Astrocyte of the hippocampus (primary cell): ENCODE measurements at places on chromosomes 1 and 21.
A peak's percentile ranks its signal among the peaks of the same experiment; 100 is the strongest.

GRCh38 chr1:66285618-66286270 is 248.2 kb upstream of the SGIP1 start:
- DNase-seq = no peak

DNA sequence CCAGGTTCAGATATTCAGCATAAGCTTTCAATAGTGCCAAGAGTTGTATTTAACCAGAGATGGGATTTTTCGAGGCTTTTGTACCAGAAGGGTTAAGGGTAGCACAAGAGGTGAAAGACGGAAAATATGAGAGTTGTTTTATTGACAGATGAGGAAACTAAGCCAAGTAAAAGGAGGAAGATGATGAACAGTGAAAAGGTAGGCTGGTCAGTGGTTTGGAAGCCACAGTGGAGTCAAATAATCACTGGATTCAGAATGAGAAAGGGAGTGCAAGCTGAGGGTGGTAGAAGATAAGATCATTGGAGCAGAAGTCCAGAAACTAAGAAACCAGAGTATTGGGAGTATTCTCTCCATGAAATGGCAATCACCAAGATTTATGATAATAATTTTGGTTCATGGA is 45.7 kb downstream of the ANGPTL1 start:
- no peak for DNase-seq

DNA sequence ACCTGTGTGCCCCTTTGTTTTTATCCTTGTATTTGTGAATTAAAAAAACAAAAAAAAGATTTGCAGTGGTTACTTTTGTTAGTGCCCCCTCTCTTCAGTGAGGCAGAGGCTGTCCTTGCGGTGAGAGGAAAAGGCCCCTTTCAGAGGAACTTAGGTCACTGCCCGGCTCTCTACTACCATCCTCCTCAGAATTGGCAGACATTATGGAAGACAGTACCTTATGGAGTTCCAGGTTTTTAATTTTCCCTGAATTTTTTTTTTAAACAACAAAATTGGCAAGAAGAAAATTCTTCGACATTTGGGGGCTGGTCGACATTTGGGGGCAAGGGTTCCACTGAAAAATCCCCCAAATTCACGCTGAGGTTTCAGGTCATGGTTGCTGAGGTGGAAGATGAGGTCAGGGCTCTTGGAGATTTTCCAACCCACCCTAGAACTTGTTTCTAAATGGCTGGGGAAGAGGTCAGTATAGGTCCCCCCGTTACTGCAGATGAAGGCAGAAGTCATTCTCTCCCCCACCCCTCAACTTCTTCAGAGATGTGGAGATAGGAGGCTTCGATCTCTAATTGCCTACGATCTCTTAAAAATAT is 5.3 kb downstream of the RXFP4 start:
- no peak for DNase-seq

- DNase-seq = no peak
Observed at GRCh38 chr1:157233131-157233530, 94.9 kb upstream of the ETV3 start.

DNA sequence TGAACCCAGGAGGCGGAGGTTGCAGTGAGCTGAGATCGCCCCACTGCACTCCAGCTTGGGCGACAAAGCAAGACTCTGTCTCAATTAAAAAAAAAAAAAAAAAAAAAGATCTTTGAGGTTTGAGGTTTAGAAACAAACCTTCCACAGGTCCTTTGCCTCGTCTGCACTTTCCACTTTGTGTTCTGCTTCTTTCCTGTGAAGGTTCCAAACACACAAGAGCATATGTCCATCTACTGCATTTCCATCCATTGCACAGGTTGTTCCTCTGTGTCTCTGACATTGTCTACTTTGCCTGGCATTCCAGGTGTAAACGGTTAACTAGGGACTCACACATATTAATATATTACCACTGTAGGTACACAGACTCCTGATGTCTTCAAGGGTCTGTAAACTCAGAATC is 40.1 kb downstream of the DSTYK start:
- no peak for DNase-seq

DNA sequence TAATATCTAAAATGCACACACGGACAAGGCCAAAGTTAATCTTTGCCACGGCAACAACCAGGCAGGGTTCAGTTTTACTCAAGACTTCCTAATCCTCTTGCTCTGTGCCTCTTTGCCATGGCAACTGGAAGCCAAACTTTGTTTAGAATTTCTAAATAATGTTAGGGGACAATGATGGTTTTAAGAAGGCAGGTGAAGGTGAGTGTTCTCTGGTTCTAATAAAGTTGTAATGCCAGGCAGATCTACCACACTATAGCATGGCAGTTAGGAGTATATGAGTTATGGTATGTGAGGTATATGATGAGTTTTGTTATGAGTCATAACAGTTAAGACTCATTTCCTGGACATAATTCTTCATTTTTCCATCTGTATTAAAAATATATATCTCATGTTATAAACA is 2.7 kb downstream of the PTPRC start:
- DNase-seq = no peak

GRCh38 chr1:83998498-83999315 is at the start of gene TTLL7:
TTLL7 (minus strand) TSS chr1:83999132; CDS start chr1:83952211, 46,921 bp downstream.
- DNase-seq = peak; percentile 91

- DNase-seq = no peak
Observed at GRCh38 chr1:117843791-117844190, 85.6 kb downstream of the GDAP2 start.

DNA sequence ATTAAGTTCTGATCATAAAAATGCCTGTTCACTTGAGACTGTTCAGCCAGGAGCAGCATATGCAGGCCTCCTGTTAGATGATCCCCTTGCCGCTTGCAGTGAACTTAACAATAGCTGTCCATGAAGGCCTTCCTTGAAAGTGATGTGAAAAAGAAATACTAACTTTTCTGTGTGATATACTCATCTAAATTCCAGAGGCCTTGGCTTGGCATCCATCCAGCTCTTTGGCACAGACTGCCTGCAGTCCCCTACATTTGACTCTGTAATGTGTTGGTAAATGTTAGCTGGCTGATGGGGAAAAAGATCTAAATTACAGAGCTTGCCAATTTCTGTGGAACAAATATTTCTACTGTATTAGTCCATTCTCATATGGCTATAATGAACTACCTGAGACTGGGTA is 73.7 kb downstream of the KCNK2 start:
- DNase-seq = peak; percentile 89

- peak; percentile 51 for DNase-seq
Observed at GRCh38 chr1:205262731-205263171, 35.0 kb downstream of the TMCC2 start.

- no peak for DNase-seq
Observed at GRCh38 chr1:66788231-66788939, 12.7 kb downstream of the INSL5 start.

DNA sequence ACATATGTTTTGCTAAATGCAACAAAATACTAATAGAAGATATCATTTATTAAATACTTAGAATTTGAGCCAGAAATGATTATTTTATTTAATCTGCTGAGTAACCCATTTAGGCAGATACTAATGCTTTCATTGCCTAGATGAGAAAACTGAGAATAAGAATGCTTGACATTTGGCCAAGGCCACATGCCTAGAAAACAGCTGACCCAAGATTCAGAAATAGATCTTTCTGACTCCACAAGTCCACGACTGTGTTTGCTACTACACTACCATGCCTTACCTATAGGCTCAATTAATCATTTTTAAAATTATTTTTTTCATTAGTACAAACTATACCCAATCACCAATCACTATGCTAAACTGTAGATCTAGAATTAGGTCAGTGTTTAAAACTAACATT is 129.7 kb downstream of the ATP1B1 start:
- DNase-seq = peak; percentile 16

GRCh38 chr1:45359882-45360513 is 19.8 kb upstream of the MUTYH start:
- DNase-seq = peak; percentile 72

DNA sequence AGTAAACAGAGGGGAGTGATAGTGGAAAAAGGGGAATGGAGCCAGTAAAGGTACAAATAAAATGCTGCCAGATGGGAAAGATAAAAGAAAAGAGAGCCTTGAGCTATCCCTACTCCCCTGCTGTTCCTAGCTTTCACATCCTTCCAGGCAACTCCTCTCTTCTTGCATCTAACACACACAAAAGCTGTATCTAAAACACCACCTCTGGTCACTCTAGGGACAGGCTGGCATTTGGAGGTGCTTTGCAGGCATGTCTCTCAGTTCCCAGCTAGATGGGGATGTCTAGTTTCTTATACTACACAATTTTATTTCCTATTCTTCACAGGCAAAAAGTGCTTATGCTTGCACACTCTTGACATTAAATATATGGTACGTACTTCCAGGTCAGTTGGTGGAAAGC is 185.1 kb upstream of the ST6GALNAC5 start:
- DNase-seq = no peak

GRCh38 chr1:40344597-40344996 is 27.5 kb upstream of the COL9A2 start:
- peak; percentile 28 for DNase-seq

DNA sequence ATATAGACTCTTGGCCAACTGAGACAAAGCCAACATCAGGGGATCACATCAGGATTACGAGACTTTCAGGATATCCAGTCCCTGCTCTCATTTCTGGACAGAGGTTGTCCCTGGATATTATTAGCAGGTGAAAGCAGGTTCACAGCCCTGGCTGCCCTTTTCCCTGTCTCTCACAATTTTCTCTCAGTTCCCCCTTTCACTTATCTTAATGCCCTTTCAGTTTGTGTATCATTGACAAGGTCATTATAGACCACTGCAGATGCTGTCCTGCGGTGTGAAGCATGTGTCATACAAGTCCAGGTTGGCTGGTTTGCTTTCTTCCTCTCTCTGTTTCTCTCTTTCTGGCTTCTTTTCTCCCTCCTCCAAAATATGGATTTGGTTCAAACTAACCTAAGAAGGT is 2.1 kb upstream of the KLHDC9 start:
- DNase-seq = no peak

DNA sequence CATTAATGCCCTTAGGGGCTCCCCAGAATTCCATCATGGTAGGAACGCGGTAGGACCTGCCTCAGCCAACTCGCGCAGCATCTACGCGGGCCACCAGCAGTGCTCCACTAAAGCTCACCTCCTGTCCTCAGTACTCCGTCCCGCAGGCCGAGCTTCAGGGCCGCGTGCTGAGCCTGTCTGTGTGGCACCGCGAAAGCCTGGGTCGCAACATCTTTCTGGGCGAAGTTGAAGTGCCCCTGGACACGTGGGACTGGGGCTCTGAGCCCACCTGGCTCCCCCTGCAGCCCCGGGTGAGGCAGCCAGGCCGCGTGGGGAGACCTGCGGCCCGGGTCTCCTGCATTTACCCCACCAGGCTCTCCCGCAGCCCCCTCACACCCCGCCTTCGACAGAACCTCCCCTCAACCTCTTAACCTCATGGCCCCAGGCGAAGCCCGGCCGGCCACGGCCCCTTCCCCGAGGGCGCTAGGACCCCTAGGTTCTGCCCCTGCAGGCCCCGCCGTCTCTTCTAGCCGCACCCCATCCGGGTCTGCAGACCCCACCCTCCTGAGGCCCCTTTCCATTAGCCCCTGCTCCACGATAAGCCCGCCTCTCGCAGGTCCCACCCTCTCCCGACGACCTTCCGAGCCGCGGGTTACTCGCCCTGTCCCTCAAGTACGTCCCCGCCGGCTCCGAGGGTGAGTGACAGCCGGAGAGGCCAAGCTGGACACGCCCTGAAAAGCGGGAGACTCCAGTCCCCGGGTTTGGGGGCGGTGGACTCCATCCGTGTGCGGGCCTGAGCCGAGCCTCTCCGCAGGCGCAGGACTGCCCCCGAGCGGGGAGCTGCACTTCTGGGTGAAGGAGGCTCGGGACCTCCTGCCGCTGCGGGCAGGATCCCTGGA is 9.1 kb downstream of the SYTL1 start:
- peak; percentile 67 for DNase-seq

- no peak for DNase-seq
Observed at GRCh38 chr1:38082769-38083263, 36.2 kb upstream of the POU3F1 start.

GRCh38 chr1:7778133-7778628 is 5.9 kb upstream of the PER3 start:
- DNase-seq = no peak

- DNase-seq = no peak
Observed at GRCh38 chr1:30683699-30684098, 39.7 kb downstream of the MATN1 start.

DNA sequence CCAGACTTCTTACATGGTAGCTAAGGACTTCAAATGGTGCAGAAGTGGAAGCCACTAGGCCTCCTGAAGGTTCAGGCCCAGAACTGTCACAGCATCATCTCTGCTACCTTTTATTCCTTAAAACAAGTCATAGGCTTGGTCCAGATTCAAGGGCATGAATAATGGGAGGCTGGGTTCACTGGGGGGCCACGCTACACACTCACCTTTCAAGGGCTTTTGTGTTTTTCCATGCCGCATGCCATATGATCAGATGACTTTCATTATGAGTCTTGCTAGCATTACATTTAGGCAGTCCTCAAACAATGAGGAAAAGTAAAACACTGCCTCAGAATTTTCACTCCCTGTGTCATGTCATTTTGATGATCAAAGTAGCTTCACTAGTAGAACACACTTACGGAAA is 83.4 kb downstream of the VPS26C start:
- DNase-seq = no peak

DNA sequence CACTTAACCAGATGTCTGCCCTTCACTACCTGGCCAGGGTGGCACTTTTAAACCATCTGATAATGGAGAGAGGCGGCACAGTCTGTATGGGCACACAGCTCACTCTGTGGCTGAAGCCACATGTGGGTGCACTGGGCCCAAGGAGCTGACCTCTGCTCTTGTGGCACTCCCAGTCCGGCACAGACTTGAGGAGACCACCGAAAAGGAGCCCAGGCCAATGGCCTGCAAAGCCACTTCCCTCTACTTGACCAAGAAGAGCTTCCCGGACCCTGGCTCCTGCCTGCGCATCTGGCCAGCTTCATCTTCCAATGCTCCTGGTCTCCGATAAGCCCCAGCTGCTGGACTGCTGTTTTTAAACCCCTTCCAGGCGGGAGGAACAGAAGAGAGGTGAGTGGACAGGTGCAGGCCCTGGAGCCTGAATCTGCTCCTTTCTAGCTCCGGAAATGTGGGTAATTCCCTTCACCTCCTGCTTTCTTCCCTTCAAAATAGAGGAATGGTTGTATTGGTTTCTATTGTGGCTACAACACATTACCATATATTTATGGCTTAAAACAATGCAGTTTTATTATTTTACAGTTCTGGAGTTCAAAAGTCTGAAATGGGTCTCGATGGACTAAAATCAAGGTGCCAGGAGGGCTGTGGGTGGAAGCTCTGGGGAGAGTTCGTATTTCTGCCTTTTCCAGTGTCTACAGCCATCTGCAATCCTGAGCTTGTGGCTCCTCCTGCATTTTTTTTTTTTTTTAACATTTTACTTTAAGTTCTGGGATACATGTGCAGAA is 11.6 kb downstream of the GNG4 start:
- no peak for DNase-seq

GRCh38 chr21:33024201-33025103 is 1.3 kb upstream of the OLIG2 start:
- no peak for DNase-seq

DNA sequence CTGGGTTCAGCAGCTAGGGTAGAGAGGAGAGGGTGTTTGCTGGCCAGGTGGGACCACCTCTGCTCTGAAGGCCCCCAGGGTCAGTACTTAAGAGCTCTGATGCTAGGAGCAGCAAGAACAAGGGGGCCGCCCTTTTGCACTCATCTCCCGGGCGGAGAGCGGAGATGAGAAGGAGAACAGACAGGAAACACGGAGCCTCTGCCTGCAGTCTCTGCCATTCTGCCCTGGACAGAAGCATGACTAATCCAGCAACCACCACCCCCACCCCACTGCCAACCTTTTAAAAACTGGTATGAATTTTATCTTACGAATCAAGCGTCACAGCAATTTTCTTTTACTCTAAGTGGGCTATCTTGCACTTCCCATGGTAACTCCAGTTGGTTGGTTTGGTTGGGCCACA is 34.5 kb downstream of the PARP1 start:
- no peak for DNase-seq
